Left renal cortex interstitium (tissue), 4 donors: ENCODE measurements at places on chromosomes 3 and 15.

DNA sequence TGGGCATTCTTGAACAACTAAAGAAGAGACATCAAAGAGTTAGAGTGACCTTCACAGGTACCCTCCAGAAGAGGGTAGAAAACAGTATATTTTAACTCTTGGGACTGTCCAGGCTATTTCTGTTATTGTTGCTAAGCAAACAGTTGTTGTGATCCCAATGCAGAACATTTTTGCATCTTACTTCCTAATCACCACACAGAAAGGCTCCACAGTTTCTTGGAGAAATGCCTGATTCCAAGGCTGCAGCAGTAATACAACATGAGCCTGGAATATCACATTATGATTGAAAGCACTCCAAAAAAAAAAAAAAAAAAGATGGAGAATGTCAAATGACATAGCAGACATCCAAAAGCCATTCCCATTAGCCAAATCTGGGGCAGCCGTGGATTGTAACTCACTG is 195.6 kb downstream of the CTNNB1 start:
- no peak for DNase-seq

DNA sequence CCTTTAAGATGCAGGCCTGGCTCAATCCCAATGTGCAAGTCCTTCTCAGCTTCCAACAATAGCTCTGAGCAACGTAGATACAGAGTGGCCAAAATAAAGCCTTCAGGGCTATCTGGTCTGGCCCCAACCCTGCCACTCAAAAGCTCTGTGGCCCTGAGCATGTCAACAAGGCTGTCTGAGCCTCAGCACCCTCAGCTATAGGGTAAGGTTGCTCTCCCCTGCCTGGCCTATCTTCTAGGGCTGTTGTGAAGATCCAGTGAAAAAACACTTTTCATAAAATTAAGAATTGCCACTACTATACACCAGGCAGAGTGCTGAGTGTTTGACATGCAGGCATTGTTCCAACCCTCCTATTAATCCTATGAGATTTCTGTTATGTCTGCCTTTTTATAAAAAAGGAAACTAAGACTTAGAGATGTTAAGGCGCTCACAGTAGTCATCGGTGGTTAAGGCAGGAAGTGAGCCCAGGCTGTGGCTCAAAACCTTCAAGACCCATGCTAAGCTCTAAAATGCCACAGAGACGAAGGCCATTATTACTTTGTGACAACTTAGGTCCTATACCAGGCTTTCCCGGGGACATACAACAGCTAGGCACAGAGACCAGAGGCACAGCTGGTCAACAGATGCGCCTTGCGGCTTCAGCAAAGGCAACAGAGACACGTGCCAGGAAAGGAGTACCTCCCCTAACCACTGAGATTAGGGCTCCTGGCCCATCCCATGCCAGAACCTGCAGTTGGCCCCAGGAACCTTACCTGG is 5.1 kb downstream of the POLG start:
- no peak for DNase-seq

DNA sequence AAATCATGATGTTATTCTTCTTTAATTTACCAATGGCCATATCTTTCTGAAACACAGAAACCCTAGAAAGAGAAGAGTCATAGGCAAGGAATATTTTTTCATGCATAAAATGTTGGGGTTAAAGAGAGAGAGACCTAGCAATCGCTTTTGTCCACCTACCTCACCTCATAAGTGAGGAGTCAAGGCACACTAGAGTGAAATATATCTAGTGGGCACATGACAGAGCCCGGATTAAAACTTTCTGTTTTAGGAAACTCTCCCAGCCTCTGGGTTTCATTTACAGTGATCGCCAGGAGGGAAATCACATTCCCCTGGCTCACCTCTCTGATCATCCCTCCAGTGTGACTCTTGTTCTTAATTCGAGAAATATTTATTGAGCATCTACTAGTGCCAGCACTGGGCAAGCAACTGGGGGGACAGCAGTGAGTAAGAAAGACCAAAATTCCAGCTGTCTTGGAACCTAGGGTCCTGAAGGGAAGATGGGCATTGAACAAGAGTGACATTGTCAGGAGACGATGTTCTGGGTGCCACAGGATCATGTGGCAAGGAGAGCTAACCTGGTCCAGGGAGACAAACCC is 1.3 kb downstream of the CAPN3 start:
- no peak for DNase-seq

DNA sequence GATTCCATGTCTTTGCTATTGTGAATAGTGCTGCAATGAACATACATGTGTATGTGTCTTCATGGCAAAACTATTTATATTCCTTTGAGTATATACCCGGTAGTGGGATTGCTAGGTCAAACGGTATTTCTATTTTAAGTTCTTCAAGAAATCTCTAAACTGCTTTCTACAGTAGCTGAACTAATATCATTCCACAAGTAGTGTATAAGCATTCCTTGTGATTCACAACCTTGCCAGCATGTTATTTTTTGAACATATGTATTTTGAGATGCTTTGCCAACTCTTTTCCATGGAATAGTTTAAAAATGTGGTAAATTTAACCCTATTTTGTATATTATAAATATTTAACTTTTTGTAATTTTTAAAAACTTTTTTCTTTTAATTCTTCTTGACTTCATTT is 592.7 kb upstream of the NAALADL2 start:
- no peak for DNase-seq

DNA sequence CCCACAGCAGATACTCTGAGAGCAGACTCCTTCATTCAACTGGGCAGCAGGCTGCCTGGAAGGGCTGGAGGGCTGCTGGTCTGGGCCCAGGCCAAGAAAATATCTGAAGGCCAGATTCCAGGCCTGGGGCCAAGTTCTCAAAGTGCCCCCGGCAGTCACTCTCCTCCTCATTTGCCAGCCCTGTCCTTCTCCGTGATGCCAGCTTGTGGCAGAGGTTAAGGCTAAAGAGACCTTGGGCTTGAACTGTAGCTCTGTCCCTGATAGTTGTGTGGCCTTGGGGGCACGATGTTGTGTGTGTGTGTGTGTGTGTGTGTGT is 39.0 kb downstream of the FAM3D start:
- DNase-seq = no peak

GRCh38 chr3:139388077-139388476 is 1.4 kb downstream of the COPB2 start:
- no peak for DNase-seq

GRCh38 chr15:40909662-40910630 is 15.7 kb downstream of the VPS18 start:
- DNase-seq = no peak

- DNase-seq = no peak
These were observed 710.8 kb upstream of the UBE2E2 start for GRCh38 chr3:22492342-22492741.

- no peak for DNase-seq
These were observed 79.8 kb upstream of the IGF1R start for GRCh38 chr15:98568382-98569017.

GRCh38 chr3:79047581-79047980 is 720.2 kb downstream of the ROBO1 start:
- DNase-seq = no peak

GRCh38 chr3:12325586-12326515 is 37.0 kb downstream of the PPARG start:
- DNase-seq = no peak

GRCh38 chr3:72150634-72151412 is 365.9 kb upstream of the PROK2 start:
- DNase-seq = no peak

- no peak for DNase-seq
These were observed 31.1 kb upstream of the BLOC1S6 start for GRCh38 chr15:45555934-45556608.

DNA sequence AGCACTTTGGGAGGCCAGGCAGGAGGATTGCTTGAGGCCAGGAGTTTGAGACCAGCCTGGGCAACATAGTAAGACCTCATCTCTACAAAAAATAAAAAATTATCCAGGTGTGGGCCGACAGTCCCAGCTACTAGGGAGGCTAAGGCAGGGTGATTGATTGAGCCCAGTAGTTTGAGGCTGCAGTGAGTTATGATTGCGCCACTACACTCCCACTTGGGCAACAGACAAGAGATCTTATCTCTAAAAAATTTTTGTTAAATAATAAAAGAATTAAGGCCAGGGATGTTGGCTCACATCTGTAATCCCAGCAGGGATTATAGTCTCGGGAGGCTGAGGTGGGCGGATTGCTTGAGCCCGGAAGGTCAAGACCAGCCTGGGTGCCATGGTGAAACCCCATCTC is 25.8 kb upstream of the NFKBIZ start:
- no peak for DNase-seq

DNA sequence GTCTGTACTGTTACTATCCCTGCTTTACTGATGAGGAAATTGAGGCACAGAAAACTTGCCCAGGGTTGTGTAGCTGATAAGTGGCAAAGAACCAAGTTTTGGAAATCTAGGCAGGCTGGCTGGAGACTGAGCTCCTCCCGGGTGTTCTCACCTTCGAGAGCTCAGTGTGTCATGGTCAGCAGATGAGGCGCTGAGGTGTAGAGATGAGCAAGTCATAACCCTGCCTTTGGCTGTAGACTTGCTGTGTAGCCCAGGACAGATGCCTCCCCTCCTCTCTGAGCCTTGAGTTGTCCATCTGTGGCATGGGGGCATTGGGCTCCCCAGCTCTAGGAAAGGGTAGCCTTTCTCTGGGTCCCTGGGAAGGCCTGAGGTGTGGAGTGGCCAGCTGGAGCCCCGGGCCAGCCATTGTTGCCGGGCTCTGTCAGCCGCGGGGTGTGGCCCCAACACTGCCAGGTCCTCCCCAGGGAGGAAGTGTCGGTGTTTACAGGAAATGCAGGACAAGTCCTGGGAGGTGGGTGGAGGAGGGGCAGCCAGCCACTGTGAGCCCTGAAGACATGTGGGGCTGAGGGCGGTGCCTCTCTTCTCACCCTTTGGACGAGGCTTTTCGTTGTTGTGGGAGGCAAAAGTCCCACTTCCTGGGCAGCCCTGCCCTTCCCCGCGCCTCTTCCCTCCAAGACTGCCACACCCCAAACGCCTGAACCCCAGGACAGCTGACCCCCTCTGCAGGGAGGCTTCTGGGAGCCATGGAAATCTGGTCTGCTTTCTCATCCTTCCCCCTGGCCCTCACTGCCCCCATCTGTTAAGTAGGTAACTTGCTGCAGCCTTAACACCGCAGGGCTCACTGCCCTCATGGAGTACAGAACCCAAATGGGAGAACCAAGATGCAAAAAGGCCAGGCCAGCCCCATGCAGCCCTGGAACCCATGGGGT is 29.1 kb downstream of the FGD5 start:
- no peak for DNase-seq

DNA sequence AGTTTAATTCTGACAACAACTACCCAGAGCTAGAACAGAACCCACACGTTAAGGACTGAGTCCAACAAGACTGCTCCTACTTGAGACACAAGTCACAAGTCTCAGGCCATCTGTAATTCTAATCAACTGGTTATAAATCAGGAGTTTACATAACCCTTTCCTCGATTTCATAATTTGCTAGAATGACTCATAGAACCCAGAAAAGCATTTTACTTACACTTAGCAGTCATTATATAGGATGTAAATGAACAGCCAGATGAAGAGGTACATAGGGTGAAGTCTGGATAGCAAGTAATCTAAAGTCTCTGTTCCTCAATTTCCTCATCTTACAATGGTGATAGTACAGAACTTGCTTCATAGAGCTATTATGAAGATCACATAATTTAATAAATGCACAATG is 1018.2 kb downstream of the DIPK2A start:
- no peak for DNase-seq

DNA sequence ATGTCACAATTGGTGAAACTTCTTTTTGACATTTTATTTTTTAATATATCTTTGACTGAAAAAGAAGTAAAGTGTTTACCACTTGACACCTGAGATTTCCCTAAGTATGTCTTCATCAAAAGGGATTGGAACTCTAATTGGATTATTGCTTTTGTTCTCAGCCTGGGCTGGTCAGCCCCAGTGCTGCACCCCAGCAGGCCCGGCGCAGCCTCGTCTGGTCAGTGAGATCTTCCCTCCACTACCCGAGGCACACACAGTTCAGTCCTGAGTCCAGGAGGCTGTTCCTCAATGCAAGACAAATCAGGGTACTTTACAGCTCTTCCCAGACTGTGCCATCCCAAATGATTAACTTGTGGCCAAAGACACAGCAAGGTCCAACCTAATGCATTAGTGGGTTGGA is 146.9 kb upstream of the SEMA6D start:
- no peak for DNase-seq

DNA sequence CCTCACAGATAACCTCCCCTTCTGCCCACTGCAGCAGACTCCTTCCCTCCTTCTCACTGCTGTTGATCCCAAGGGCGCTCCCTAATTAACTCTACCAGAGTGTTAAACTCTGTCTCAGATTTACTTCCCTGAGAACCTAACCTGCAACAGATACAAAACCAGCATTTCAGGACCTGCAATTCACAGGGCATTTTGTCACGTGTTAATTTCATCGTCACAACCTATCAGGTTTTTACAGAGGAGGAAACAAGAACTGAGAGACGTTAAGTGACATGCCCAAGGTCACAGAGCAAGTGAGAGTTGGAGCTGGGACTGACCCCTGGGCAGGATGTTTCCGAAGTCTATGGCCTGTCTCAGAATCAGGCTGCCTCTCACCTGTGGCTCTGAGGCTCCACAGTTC is 223.9 kb downstream of the UACA start:
- no peak for DNase-seq

GRCh38 chr3:66989860-66990696 is 8.0 kb upstream of the KBTBD8 start:
- DNase-seq = no peak

GRCh38 chr3:178671791-178672190 is 135.6 kb downstream of the KCNMB2 start:
- no peak for DNase-seq

GRCh38 chr3:98763819-98764418 is 779 bp downstream of the ST3GAL6 start:
- DNase-seq = no peak

GRCh38 chr15:65300924-65301441 is 3.5 kb upstream of the RNU5B-1 start:
- no peak for DNase-seq

DNA sequence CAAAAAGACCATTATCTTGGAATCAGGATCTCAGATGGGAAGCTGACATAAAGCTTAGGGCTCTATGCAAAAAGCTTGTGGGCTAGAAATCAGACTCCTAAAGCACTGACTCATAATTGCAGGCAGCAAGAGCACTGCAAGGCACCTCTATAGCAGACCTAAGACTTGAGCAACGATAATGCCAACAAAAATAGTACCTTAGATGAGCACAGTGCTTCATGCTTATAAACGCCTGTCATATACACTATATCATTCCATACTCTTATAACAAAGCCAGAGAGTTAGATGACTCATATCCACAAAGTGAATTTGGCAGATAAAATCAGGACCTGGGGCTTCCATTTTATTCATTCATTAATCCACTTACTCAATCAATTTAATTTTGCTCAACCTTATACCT is 560.8 kb downstream of the MCTP2 start:
- DNase-seq = no peak

GRCh38 chr15:35496585-35496984 is 49.4 kb downstream of the DPH6 start:
- no peak for DNase-seq

GRCh38 chr3:187702507-187703033 is at the start of gene RTP2:
Gene RTP2, minus strand, starts transcription at chr3:187702557. Its CDS starts 429 bp downstream, at chr3:187702128.
- DNase-seq = no peak
